ENCODE measurements at places on chromosomes 5 and 9. TPM values are rescaled to one million over a fixed set of nuclear protein-coding genes. Genes with fewer than 3 reads are reported as not detected.

GRCh38 chr5:86824637-86825036, 206.9 kb downstream of the COX7C start:
- no peak for DNase-seq

Gene PRUNE2
- 7.2 TPM for total RNA-seq

DNA sequence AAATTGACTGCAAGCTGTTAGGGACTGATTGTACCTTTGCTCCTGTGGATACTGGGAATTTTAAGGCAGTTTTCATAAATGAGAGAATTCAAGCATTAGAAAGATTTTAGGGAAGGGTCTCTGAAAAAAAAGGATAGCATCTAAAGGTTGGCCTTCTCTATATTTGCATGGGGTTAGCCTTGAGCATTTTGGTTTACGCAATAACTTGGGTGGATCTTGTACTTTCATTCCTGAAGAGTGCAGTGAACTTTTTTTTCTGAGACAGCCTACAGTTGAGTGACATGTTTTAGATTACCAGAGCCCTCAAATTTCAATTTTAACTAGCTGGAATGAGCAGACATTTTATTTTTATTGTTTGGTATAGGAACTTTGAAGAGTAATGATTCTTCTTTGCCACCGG, 91.6 kb upstream of the NR3C1 start:
- DNase-seq = peak; percentile 18

Gene RAD23B
- total RNA-seq = 202 TPM

GRCh38 chr5:170464280-170465127, 39.3 kb upstream of the KCNIP1 start:
- no peak for DNase-seq

DNA sequence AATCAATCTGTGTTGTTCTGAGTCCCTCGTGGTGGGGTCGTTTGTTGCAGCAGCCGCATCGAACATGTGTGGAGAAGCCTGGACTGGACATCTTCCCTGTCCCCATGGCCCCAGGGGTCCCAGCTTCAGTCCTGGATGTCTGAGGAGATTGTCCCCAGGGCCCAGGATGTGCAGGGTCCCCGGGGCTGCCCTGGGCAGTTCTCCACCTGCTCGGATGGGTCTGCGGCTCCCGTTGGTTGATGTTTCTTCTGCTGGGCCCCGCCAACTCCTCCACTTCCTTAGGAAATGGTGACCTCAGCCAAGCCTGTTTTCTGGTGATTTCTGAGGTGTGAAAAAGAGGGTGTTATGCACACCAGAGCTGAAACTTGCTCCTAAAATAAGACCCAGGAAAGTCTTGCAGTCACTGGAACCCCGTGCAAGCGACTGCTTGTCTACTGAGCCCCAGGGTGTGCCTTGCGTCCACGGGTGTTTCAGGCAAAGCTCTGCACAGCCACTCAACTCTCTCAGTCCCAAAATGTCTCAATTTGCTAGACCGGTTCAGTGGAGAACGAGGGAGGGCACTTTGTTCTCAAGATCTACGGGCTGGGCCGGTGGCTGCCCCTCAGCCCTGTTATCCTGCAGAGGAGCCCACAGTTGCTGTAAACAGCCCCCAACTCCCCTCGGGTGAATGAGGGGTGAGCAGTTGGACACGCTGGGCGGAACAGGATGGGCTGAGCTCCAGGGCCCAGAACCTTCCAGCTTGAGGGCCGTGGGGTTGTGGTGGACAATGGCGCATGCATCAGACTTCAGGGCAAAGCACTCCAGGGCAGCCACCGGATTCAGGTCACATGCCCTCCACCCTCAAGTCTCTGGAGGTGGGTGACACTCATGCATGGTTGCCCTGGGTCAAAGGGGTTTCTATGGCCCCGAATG, 66.7 kb upstream of the OLFM1 start:
- DNase-seq = no peak

Gene CNTNAP3B
- 0.62 TPM for total RNA-seq

DNA sequence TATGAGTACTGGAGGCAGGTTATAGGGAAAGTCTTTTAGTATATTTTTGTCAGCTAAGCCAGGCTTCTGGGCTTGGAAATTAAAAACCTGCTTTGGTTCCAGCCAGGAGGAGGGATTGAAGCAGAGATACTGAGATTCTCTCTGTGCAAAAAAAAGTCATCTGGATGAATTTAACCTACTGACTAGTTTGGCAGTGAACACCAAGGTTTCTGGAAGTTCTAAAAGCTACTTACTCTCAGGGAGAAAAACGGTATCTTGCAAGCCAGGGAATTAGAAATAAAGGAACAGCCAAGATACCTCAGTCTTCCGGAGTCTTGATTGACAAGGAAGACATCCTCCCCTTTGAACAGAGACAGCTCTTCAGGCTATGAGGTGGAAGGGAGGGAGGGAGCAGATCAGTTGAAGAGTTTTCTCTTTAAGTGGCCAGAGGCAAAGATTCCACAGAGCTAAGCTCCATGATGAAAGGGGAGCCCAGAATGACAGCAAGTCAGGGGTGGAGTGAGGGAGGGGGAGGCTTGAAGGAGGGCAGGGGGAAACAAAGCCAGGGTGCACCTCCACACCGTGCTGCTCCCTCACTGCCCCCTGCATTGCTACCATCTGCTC, 8.3 kb upstream of the ZBTB34 start:
- DNase-seq = no peak

DNA sequence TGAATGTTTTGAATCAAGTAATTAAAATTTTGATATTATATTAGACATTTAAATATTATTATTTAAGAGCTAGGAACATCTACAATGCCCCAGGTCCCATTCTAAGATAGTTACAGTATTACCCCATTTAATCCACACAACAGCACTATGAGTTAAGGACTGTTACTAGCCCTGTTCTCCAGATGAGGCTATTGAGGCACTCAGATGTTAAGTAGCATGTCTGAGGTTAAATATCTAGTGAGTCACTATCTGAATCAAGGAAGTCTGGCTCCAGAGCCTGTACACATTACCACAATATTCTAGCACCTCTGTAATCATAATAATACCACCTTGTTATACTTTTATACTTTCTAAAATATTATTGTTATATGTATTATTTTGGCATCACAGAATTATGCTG, 304.6 kb downstream of the PDE4D start:
- peak; percentile 63 for DNase-seq

GRCh38 chr5:60830581-60831127, 13.4 kb downstream of the ELOVL7 start:
- DNase-seq = no peak

Gene FOXD4
- 0.05 TPM for total RNA-seq

Gene BARX1
- total RNA-seq = 0.69 TPM

Gene MOB3B
- total RNA-seq = 0.15 TPM

DNA sequence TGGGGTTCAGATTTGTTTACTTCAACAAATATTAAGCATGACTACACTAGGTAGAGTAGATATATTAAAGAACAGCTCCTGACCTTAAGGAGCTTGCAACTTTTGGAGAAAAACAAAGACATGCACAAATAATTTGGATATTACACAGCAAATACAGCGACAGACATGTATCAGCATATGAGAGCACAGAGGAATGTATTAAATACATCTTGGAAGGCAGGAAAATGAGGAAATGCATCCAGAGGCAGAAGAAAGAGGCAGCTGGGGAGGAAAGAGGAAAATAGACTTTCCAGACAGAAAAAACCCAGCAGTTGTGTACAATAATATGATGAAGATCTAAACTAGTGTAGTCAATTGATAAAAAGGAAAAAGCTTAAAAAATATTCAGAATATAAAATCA, 392.2 kb downstream of the PDE4D start:
- DNase-seq = no peak

All from M059J (cell line).